ENCODE measurements at places on chromosomes 2 and 18. TPM values are rescaled to one million over a fixed set of nuclear protein-coding genes. Genes with fewer than 3 reads are reported as not detected.

Gene SAG
- total RNA-seq = not detected

Gene INHA
- 0.74 TPM for total RNA-seq

- no peak for DNase-seq
- no peak overlapping the region for H3K27ac ChIP-seq
- H3K4me3 ChIP-seq = no peak overlapping the region
- H3K36me3 ChIP-seq = peaks cover 16% of the 10 kb centered on the region
- no peaks in the 10 kb centered on the region for H3K27me3 ChIP-seq
These were observed 28.1 kb downstream of the NAT8 start for GRCh38 chr2:73614105-73614504.

- H3K36me3 ChIP-seq = no peaks in the 10 kb centered on the region
- no peaks in the 10 kb centered on the region for H3K27me3 ChIP-seq
- no peak overlapping the region for H3K4me3 ChIP-seq
- DNase-seq = no peak
- no peak overlapping the region for H3K27ac ChIP-seq
These were observed 524.5 kb upstream of the MEX3C start for GRCh38 chr18:51721996-51722395.

DNA sequence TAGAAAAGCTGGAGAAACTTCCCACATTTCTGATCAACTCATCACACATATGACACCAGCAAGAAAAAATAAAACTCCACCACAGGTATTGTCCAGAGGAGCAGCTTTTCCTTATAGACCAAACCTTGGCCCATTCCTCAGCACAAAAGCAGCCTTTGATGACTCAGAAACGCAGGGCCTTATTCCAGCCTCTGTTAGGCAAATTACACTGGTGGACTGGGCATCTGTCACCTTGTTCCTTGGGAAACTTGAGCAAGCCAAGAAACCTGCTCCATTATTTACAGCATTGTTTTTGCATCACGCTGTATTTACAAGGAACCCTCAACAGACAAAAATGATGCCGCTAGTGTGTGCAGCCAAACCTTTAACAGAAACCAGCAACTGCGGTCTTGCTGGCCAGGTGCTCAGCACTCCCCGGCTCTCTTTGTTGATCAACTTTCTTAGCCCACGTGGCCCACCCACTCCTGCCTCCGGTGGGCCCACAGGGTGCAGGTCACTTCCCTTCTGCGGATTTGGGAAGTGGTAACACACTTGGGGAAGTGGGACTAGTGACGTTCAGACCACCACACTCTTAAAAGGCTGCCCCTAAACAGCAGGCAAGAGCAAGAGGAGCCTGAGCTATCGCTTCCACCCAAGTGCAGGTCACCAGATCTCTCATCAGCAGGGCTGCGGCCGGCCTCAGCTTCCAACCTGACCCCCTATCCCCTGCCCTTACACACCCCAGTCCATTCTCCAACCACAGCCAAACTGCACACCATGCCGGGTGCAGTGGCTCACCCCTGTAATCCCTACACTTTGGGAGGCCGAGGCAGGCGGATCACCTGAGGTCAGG, 1.5 kb downstream of the AP1S3 start:
- peaks cover 12% of the 10 kb centered on the region for H3K4me1 ChIP-seq
- no peak overlapping the region for H3K4me3 ChIP-seq
- H3K36me3 ChIP-seq = no peaks in the 10 kb centered on the region
- no peaks in the 10 kb centered on the region for H3K27me3 ChIP-seq

DNA sequence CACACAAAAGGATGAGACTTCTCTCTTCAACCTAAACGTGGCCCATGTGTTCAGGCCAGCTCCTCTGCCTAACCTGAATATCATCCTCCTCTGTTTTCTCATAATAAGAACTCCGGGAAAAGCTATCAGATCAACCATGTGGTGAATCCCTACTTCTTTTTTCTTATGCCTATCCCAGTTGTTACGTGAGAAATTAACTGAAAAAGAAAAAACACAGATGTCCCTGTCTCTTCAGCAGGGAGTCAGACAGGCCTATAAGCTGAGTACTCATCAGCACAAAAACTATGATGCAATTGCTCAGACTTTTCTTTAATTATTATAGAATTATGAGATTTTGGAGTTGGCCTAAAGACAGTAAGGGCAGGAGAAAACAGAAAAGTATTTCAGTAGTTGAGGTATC, 613.0 kb upstream of the FSHR start:
- H3K27ac ChIP-seq = no peak overlapping the region
- H3K36me3 ChIP-seq = no peaks in the 10 kb centered on the region
- DNase-seq = no peak
- H3K4me1 ChIP-seq = no peaks in the 10 kb centered on the region
- no peak overlapping the region for H3K4me3 ChIP-seq

GRCh38 chr18:24049142-24049541, 34.6 kb downstream of the TTC39C start:
- H3K27ac ChIP-seq = no peak overlapping the region
- no peaks in the 10 kb centered on the region for H3K36me3 ChIP-seq
- no peaks in the 10 kb centered on the region for H3K27me3 ChIP-seq
- H3K4me3 ChIP-seq = no peak overlapping the region
- no peak for DNase-seq

GRCh38 chr2:72003124-72003523, 144.5 kb downstream of the CYP26B1 start:
- H3K36me3 ChIP-seq = no peaks in the 10 kb centered on the region
- no peak overlapping the region for H3K27ac ChIP-seq

- no peak for DNase-seq
- H3K36me3 ChIP-seq = no peaks in the 10 kb centered on the region
- H3K4me1 ChIP-seq = no peaks in the 10 kb centered on the region
- H3K27ac ChIP-seq = no peak overlapping the region
These were observed 122.3 kb downstream of the ATL2 start for GRCh38 chr2:38254796-38255195.

DNA sequence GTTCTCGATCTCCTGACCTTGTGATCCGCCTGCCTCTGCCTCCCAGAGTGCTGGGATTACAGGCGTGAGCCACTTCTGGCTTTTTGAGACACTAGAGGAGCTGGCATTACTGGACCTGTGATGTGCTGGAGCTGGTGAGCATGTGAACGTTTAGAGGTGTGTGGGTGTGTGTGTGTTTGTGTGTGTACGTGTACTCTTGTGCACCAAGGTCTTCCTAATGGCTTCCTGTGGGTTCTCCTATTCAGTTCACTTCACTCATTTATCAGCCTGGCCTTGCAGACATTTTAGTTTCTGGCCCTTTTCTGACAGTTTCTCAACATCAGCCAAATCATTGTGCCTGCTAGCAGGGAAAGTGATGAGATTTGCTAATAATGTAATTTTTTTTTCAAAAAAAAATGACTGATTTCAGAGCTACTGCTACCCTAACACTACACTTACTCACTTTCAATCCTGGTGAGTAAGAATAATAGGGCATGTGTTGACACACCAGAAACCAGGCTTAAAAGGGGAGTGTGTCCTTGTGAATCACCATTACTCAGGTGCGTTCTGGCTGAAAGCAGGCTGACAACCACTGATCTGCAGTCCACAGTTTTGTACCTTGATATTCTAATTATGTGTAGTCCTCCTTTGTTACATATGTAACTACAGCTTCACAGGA, 41.0 kb upstream of the ACTR3 start:
- H3K27ac ChIP-seq = no peak overlapping the region
- DNase-seq = no peak
- H3K4me3 ChIP-seq = no peak overlapping the region
- H3K36me3 ChIP-seq = no peaks in the 10 kb centered on the region
- H3K27me3 ChIP-seq = no peaks in the 10 kb centered on the region
- H3K4me1 ChIP-seq = peaks cover 7% of the 10 kb centered on the region

GRCh38 chr2:239225371-239225851, 175.4 kb downstream of the HDAC4 start:
- H3K27ac ChIP-seq = peak overlapping the region; percentile 76
- H3K4me1 ChIP-seq = peaks cover 76% of the 10 kb centered on the region
- no peak overlapping the region for H3K4me3 ChIP-seq
- DNase-seq = no peak
- H3K27me3 ChIP-seq = no peaks in the 10 kb centered on the region

- no peaks in the 10 kb centered on the region for H3K4me1 ChIP-seq
- no peak overlapping the region for H3K4me3 ChIP-seq
- H3K27ac ChIP-seq = no peak overlapping the region
- no peak for DNase-seq
- H3K27me3 ChIP-seq = no peaks in the 10 kb centered on the region
These were observed 69.8 kb upstream of the SCN7A start for GRCh38 chr2:166563894-166564293.

- H3K27me3 ChIP-seq = no peaks in the 10 kb centered on the region
- H3K4me1 ChIP-seq = peaks cover 31% of the 10 kb centered on the region
- H3K4me3 ChIP-seq = peak overlapping the region; percentile 71
These were observed 48.5 kb downstream of the KCNIP3 start for GRCh38 chr2:95345563-95346230.

DNA sequence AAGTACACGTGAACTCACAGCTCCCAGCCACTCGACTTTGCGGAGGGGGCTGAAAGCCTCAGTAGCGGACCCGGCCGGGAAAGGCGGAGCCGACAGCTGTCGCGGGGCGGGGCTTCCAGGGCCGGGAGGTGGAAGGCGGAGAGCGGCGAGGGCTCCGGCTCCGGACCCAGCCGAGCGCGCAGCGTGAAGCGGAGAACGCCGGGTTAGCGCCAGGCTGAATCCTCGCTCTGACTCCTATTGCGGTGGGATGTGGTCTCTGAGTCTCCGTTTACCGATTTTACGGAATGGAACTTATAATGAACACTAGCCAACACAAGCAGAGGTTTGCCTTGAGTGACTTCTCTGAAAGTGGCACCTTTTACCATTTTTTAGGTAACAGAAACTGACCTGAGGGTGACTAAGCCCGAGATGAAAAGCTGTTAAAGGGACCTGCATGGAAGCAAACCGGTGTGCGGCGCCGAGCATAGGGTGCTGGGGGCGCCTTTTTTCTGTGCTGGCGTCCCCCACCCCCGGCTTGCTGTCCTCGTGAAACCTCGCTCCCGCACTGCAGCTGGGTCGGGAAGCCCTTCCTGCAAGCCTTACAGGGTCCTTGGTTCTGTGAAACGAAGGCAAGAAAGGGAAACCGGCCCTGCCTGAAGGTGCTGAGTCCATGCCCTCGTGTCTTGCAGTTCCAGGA, 72.9 kb downstream of the EN1 start:
- H3K36me3 ChIP-seq = no peaks in the 10 kb centered on the region
- H3K4me1 ChIP-seq = peaks cover 13% of the 10 kb centered on the region
- H3K27me3 ChIP-seq = no peaks in the 10 kb centered on the region

- no peak overlapping the region for H3K27ac ChIP-seq
- no peak for DNase-seq
- H3K4me3 ChIP-seq = no peak overlapping the region
- peaks cover 5% of the 10 kb centered on the region for H3K4me1 ChIP-seq
- H3K36me3 ChIP-seq = no peaks in the 10 kb centered on the region
These were observed 11.2 kb downstream of the ARHGEF4 start for GRCh38 chr2:130847776-130848525.

DNA sequence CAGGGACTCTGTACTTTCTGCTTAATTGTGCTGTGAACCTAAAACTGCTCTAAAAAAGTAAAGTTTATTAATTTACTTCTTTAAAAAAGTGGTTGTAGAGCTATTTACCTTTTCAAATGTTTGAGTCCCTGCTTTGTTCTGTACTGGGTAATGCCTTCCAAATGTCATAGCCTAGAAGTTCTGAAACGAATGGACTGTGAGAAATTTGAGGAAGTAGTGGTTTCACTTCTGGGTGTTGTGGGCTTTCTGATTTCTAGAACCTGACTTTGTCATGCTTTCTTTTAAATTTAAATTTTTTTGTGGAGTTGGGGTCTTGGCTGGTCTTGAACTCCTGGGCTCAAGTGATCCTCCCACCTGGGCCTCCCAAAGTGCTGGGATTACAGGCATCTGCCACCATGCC, 44.6 kb downstream of the SMAD4 start:
- H3K27ac ChIP-seq = no peak overlapping the region
- H3K36me3 ChIP-seq = peaks cover 20% of the 10 kb centered on the region
- H3K4me1 ChIP-seq = peaks cover 10% of the 10 kb centered on the region
- no peaks in the 10 kb centered on the region for H3K27me3 ChIP-seq
